Activated CD8-positive, alpha-beta memory T cell treated with anti-CD3 and anti-CD28 coated beads, Interleukin-2, amount 10 ng/mL, durations not matched to agents 7 days and 5 days (primary cell): ENCODE measurements at places on chromosomes 4 and X.

DNA sequence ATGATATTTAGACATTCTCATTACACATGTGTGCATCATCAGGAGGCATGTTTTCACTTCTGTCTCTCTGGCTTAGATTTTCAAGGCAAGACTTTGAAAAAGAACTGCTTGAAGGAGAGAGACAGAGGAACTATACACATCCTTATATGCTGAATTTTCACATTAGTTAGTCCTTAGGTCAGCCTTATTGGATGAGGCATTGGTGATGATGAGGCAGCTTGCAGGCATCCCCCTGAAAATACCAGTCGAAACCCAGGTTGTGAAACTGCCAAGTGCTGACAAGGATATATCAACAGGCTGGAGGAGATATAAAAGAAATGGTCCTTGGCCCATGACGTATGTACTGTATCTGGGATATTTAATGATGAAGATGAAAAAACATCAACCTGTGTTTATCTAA lies 297.2 kb upstream of the AADAT start:
- DNase-seq: no peak

DNA sequence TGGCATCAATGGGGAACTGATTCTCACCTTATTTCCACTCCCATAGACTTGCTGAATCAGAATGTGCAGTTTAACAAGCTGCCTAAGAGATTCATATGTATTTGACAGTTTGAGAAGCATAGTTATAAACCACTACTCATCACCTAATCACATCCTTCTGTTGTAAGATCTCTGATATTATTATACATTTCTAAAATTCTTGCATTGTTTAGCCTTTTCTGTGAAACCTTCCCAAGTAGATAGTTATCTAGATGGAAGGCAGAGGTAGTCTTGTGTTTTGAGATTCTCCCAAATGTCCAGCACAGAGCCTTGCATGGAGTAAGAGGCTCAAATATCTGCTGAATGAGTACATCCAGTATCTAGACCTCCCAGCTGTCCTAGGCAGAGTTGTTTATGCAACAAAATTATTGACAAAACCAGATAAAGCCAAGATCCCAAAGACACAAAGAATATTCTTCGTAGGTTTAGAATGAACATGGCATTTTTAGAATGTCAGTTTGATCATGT lies 227.3 kb downstream of the KDR start:
- no peak for DNase-seq

DNA sequence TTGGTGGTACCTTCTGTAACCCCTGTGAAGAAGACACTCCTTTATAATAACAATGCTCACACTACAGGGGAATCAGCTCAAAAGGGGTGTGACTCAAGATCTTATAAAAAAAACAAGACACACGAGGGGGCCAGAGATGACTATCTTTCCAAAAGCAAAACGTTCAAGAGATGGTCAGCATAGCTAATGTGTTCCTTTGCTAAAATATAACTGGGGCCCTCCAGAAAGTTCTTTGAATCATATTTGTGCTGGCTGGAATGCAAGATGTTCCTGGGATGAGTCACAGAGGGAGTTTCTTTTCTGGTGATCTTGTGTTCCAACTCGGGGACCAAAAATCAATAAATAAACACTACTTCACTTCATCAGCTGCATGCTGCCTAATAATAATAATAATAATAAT lies 46.5 kb downstream of the RAI2 start:
- DNase-seq: no peak

- no peak for DNase-seq
Observed at GRCh38 chr4:109298279-109299010, 4.0 kb downstream of the COL25A1 start.

DNA sequence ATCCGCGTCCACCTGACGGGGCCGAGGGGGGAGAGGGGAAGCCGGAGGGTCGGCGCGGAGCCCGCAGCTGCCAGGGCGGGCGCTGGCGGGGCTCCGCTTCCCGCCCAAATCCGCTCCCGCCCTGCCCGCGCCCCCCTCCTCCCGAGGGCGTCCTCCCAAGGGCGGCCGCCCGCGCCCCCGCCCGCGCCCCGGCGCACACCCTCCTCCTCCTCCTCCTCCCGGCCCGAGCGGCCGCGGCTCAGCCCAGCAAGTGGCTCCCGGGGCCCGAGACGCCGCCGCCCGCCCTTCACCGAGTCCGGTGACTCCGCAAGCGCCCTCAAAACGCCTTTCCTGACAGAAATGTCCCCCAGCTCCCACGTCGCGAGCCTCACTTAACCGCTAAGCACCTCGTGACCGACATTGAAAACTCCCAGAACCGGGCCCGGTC lies 487 bp downstream of the HMGB2 start:
- DNase-seq: no peak

- DNase-seq: no peak
Observed at GRCh38 chrX:31353095-31353494, 281.3 kb upstream of the FTHL17 start.

DNA sequence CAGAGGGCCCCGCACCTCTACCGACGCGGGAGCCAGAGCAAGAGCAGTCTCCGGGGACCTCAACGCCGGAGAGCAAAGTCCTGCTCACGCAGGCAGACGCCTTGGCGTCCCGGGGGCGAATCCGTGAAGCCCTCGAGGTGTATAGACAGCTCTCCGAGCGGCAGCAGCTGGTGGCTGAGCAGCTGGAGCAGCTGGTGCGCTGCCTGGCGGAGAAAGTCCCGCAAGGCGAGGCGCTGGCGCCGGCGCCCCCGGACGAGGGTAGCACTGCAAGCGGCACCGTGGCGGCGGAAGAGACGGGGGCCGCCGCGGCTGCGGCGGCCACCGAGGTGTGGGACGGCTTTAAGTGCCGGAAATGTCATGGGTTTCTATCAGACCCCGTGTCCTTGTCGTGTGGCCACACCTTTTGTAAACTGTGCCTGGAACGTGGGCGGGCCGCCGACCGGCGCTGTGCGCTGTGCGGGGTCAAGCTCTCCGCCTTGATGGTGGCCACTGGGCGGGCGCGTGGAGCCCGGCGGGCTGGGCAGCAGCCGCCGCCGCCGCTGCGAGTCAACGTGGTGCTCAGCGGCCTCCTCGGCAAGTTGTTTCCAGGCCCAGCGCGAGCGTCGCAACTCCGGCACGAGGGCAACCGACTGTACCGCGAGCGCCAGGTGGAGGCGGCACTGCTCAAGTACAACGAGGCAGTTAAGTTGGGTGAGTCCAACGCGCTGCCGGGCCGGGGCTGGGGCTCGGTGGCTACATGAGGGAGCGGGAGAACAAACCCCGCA lies 672 bp downstream of the LONRF3 start:
- DNase-seq: peak; percentile 45

GRCh38 chr4:150746156-150746555 lies 164.2 kb downstream of the MAB21L2 start:
- no peak for DNase-seq
